Stimulated activated CD8-positive, alpha-beta memory T cell treated with anti-CD3 and anti-CD28 coated beads, Interleukin-15, amount 100 ng/mL, for 4 hours (primary cell): ENCODE measurements at places on chromosomes 12 and 14.

GRCh38 chr12:53676656-53677015 is 753 bp upstream of the ATP5MC2 start:
- DNase-seq, result no peak

- DNase-seq, result no peak
Measured at GRCh38 chr14:56092763-56093162, 25.4 kb upstream of the PELI2 start.

DNA sequence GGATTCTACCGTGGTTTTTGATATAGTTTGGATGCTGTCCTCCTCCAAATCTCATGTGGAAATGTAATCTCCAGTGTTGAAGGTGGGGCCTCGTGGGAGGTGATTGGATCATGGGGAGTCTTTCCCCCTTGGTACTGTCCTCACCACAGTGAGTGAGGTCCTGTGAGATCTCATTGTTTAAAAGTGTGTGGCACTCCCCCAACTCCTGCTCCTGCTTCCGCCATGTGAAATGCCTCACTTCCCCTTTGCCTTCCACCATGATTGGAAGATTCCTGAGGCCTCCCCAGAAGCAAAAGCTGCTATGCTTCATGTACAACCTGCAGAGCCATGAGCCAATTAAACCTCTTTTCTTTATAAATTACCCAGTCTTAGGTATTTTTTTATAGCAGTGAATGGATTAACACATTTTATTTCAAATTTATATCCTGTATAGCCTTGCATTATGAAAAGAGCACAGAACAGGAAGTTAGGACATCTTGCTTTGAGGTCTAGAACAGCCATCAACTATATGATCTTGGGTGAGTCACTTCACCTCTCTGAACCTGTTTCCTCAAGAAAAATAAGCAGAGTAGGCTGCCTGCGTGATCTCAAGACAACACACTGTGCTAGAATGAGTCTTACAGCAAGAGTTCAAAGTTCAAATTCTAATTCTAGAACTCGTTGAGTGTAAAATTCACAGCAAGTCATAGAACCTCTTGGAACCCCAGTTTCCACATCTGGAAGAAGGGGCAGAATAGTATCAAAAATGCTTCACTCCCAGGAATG is 160.9 kb upstream of the EEA1 start:
- DNase-seq, result no peak

- DNase-seq, result no peak
Measured at GRCh38 chr12:117100851-117101673, 1.8 kb upstream of the TESC start.

GRCh38 chr14:104546591-104547309 is 32.8 kb upstream of the C14orf180 start:
- DNase-seq, result no peak

- DNase-seq, result no peak
Measured at GRCh38 chr14:56759633-56760032, 50.6 kb downstream of the OTX2 start.

- no peak for DNase-seq
Measured at GRCh38 chr14:76698631-76699030, 62.6 kb upstream of the VASH1 start.

GRCh38 chr14:32033543-32033942 is 43.6 kb upstream of the ARHGAP5 start:
- no peak for DNase-seq

DNA sequence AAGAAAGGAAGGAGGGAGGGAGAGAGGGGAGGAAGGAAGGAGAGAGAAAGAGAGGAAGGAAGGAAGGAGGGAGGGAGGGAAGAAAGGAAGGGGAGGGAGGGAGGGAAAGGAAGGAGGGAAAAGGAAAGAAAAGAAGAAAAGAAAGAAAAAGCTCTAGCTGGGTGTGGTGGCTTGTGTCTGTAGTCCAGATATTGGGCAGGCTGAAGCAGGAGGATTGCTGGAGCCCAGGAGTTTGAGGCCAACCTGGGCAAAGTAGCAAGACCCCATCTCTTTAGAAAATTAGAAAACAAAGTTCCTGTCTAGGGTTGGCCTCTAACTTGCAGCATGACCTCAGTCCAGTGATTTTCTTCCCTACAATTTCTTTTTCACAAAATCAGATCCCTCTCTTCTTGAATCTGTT is 208.2 kb upstream of the NUDT4 start:
- DNase-seq, result no peak

GRCh38 chr12:105226219-105226618 is 9.8 kb downstream of the APPL2 start:
- DNase-seq, result no peak

- DNase-seq, result no peak
Measured at GRCh38 chr12:106135075-106135474, 3.7 kb downstream of the NUAK1 start.

DNA sequence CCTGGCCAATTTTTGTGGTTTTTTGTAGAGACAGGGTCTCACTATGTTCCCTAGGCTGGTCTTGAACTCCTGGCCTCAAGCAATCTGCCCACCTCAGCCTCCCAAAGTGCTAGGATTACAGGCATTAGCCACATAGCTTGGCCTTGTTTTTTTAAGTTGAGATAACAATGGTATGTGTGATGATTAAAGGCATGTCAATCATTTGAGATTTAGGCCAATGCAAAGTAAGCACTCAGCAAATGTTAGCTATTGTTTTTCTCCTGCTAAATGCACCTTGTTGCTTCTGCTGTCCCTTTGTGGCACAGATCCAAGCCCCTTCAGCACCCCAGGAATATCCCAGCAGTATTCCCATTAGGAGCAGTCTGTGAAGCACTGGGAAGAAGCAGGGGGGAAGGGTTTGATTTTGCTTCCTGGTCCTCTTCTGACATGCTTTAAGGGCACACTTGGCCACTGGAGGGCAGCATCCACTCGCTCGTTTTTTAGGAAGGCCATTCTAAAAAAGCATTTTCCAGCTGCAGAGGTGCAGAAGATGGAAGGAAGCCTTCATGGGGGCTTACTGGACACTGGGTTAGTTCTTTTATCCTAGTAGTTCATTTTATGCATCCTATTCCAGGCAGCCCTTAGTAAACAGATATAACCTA is 70.2 kb upstream of the ZFP36L1 start:
- peak; percentile 36 for DNase-seq

DNA sequence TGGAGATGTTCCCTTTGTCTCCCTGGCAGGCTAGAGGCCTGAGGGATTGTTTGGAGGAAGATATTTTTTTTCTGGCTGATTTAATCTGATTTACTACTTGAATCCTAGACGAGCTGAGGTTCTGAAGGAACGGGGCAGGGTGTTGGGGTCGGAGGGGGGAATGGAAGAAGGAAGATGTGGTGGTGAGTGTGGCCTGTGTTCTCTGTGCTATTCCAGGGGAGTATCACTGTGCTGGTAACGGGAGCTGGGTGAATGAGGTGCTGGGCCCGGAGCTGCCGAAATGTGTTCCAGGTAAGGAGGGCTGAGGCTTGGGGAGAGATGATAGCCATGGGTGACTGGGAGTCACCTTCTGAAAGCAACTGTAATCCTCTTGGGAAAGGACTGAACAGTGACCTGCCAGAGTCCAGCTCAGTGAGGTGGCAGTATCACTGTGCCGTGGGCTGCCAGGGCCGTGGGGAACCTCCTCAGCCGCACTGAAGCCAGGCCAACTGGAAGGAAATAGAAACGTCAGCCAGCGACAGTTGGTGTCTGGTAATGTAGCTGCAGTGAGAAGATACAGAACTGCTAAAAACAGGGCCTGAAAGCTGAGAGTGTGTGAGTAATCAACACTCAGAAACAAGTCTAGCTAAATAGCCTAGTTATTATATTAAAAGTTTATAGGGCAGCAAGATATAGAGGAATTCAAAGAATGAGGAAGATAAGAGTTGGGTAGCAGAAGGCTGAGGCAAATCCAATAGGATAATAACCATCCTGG is 7.9 kb downstream of the C1S start:
- DNase-seq, result no peak

DNA sequence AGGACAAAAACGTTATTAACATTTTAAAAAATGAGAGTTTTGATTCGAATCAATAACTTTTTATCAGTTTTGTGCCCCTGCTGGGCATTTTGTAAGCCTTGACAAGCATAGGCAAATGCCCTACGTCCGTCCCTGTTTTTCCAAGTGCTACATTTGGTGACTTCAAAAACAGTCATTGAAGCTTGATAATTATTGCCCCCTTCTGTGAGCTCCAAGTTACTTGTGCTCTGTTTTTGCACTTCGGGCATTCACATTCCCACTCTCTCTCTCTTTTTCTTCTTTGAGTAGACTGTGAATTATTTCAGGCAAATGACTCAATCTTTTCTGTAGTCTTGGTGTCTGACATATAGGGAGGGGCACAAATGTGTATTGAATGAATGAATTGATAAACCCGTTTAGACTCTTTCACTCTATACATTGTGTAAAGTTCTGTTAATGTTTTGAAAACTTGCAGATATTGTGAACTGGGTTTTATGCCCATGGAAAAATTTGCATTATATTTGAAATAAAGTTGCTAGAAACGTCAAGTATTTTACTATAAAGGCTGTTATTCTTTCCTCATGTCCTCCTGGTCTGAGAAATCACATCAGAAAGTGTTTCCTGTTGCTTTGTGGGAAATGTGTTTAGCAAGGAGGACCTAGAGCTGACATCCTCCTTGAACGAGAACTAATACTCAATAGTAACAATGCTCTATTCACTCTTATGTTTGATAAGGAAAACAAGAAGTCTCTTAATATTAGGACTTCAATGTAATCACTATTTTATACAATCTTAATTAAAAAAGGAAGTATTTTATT is 1.4 kb downstream of the APAF1 start:
- no peak for DNase-seq

DNA sequence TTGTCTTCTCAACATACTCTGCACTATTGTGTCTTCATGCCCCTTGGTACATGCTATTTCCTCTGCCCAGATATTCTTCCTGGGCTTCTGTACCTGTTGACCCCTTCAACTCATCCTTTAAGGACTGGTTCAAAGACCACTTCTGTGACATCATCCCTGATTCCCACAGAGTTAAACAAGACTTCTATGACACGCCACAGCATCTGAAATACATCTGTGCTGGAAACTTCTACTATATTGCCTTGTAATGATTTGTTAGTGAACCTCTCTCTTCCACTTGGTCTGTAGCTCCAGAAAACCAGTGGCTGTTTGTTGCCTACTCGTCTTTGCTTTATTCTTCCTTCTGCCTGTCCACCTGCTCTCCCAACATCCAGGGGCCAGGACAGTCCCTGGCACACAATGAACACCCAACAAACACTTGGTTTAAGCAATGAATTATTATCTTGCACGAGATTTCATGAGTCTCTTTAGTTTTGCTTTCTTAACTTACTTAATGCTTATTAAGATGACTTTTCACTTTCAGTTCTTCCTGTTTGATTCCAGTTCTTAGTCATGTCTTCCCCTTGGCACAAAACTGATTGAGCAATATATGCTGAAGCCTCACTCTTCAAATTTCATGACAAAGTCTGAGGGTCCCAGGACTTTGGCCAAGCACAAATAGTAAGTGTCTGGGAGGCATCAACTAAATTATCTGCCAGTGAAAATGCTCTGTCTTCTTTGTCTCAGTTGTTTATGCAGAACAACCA is 485.9 kb downstream of the APAF1 start:
- no peak for DNase-seq

DNA sequence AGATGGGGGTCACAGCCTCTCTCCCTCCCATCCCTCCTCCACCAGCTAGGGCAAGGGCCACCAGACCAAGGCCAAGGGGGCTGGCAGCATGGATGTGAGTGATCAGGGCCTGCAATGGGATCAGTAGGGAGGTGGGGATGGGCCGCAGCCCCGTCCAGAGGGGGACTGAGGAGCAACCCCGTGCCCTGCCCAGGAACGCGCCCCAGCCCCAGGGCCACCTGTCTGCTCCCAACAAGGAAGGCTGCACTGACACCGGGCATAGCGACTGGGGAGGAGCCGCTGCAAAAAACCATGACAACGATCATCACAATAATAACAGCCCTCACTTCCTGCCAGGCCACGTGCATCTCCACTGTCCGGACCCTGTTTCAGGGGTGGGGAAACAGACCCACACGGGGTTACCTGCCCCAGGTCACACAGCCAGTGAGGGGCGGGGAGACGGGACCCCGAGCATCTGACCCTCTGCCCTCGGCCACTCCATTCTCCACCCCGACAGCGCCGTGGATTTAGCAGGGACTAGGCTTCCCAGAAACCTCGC is 24.3 kb downstream of the NCOR2 start:
- DNase-seq, result no peak

- DNase-seq, result no peak
Measured at GRCh38 chr12:66354291-66354690, 52.0 kb downstream of the HELB start.

GRCh38 chr14:74502236-74503019 is 8.9 kb downstream of the ISCA2 start:
- no peak for DNase-seq

DNA sequence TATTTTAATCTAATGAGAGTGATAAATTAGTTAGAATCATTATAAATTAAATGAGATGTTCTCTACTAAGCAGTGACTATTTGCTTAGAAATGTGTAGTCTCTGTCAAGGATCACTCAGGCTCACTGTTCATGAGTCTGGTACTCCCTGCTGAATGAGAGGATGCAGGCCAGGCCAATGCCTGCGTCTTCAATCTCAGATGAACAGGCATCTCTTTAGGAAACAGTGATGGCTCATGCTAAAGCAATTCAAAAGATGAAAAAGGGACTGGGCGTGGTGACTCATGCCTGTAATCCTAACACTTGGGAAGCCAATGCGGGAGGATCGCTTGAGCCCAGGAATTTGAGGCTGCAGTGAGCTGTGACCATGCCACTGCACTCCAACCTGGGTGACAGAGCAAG is 106.8 kb downstream of the ZFC3H1 start:
- no peak for DNase-seq

GRCh38 chr12:29741342-29742241 is 42.1 kb downstream of the TMTC1 start:
- DNase-seq, result no peak

DNA sequence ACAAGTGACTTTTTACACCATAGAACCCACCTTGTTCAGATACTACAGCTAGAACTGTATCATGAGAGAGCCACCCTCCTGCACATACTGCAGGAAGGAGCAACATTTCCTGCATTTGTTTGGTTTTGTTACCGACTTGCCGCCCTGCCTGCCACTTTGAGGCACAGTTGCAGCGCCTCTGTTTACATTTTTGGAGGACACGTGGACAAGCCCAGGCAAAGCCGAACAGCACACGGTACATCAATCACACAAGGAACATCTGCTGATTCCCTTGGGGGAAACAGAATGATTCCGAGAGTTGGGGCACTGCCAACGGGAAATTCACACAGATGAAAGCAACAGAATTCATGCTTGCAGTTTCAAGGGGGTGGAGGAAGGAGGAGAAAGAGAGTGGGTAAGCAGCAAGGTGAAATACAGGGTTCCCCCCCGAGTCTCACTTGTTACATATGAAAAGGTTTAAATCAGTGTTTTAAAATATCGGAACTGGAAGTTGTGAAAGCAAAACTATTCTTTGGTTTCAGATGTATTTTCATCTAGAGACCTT is 110.7 kb downstream of the BTG1 start:
- DNase-seq, result peak; percentile 8

DNA sequence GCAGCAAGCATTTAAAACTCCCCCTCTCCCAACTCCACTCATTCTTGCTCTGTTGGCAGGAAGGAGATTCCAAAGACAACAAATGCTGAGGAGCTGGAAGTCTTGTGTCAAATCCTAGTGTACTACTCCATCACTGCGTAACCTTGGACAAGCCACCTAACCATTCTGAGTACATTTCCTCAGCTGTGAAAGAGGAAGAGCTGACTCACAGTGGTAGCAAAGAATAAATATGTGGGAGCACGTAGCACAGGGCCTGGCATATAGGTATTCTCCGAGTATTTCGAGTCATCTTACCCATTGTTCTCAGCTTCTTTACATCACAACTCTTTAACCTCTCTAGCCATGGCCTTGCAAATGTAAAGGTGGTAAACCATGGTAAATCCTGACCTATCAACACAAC is 28.7 kb downstream of the EGLN3 start:
- no peak for DNase-seq
